Right lung (tissue), 10 donors: ENCODE measurements at places on chromosomes 5 and 9. TPM values are rescaled to one million over a fixed set of nuclear protein-coding genes. Genes with fewer than 3 reads are reported as not detected.

GRCh38 chr9:23543419-23543818, 282.6 kb downstream of the ELAVL2 start:
- no peak for DNase-seq

DNA sequence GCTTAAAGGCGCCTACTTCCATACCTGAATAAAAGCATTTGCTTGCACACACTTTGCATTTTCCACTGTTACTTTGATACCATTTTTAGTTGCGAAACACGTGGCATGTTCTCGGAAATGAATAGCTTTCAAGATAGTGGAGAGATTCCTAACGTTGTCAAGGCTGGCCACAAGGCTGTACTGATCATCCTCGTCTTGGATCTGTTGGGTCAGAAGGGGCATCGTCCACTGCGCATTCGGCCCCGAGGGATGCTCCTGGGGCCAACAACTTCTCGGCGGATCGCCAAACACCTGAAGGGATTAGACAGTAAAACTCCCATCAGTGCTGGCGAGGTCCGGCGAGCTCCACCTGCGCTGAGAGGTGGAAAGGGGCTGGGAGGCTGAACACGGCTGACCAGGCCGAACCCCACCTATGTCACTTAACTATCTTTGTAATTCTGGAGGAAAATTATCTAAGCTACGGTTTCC, 599 bp downstream of the RAD1 start:
- DNase-seq, result no peak

GRCh38 chr9:71774920-71775319, 6.6 kb upstream of the CEMIP2 start:
- no peak for DNase-seq

- DNase-seq, result no peak
Measured at GRCh38 chr5:14880688-14881087, 9.1 kb upstream of the ANKH start.

DNA sequence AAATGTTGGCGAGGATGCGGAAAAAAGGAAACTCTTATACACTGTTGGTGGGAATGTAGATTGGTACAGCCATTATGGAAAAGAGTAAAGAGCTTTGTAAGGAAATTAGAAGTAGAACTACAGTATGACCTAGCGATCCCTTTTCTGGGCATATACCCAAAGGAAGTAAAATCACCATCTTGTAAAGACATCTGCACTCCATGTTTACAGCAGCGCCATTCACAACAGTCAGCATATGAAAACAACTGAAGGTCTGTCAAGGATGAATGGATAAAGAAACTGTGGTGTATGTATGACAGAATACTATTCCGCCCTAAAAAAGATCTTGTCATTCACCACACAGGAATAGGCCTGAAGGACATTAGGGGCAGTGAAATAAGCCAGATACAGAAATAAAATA, 27.7 kb upstream of the SLC25A51 start:
- no peak for DNase-seq

GRCh38 chr5:42989190-42989589, 50.9 kb downstream of the ANXA2R start:
- DNase-seq, result no peak

GRCh38 chr5:93636837-93637236, 53.8 kb downstream of the NR2F1 start:
- no peak for DNase-seq

DNA sequence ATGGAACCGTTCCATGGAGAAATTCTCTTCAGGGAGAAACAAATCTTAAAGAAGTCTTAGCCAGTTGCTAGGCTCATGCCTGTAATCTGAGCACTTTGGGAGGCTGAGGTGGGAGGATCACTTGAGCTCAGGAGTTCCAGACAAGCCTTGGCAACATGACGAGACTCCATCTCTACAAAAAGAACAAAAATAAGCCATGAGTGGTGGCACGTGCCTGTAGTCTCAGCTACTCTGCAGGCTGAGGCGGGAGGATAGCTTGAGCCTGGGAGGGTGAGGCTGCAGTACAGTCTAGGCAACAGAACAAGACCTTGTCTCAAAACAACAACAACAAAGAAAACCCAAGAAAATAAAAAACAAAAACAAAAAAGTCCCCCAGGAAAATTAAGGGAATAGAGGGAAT, 8.2 kb downstream of the HSPB3 start:
- DNase-seq, result no peak

- DNase-seq, result no peak
Measured at GRCh38 chr5:137604348-137605095, 105.4 kb upstream of the SPOCK1 start.

DNA sequence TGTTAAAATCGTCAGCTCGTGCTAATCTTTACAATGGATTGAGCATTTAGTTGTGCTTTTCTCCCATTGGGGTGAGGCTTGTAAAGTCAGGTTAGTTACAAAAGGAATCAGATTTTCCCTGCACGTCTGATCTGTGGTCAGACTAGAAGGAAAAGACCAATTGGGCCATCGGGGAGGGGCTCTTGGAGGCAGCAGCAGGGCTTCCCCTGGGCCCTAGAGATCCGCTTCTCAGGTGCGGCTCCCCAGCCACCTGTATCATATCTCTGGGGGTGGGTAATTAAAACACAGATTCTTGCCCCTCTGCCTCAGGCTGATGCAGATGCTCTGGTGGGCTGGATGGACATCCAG, 200.3 kb downstream of the HSPA4 start:
- no peak for DNase-seq

GRCh38 chr5:113474100-113474728, 14.0 kb downstream of the MCC start:
- DNase-seq, result no peak

DNA sequence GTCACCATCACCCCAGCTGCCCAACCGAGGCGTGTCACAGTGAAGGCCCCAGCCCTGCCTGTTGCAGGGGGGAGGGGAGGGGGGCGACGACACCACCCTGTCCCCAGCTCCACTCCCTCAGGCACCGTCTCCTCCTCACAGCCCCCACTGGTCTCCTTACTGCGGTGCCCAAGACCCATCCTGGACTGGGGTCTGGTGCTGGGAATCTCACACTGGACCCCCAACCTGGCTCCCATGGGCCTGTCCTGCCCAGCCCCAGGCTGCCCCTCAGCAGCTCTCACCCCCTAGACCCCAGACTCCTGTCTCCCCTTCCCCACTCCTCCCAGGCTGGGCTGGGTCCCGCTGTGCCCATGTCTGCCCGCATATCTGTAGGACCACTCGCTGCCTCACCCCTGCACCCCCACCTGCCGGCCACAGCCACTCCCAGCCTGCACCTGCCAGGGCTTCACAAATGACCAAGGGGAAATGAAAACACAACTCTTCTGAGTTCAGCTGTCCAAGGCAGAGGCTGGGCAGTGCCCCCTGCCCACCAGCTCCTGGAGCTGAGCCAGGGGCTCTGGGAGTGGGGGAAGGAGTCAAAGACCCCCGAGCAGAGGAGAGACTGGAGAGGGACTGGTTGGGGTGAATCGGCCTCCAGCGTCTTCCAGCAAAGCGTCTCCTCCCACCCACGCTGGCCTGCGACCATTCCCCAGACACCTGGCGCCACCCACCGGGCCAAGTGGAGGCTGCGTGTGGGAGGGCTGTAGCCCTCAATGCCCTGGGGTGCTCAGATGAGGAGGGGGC, 32.6 kb upstream of the EGFL7 start:
- DNase-seq, result no peak

GRCh38 chr5:123105864-123106263, 16.8 kb downstream of the PRDM6 start:
- no peak for DNase-seq

GRCh38 chr5:96317945-96318344, 115.1 kb downstream of the PCSK1 start:
- DNase-seq, result no peak

- DNase-seq, result no peak
Measured at GRCh38 chr5:162256711-162257110, 189.1 kb downstream of the GABRG2 start.

DNA sequence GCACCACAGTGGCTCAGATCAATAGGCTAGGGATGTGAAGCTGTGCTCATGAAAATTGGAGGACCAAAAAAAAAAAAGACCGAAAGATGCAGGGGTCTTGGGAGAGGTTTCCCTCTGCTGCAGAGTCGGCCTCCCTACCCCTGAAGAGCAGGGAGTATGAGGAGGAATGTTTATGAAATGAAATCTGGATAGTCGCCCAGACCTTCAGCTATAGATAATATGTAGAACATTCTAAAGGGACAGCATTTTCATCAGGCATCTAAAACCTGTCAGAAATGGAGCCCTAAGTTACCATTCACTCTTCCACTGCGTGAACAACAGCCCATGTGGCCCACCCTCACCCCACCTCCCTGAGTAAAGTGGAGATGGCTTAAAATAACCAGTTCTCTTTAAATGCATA, 122.9 kb downstream of the TMEM174 start:
- no peak for DNase-seq

DNA sequence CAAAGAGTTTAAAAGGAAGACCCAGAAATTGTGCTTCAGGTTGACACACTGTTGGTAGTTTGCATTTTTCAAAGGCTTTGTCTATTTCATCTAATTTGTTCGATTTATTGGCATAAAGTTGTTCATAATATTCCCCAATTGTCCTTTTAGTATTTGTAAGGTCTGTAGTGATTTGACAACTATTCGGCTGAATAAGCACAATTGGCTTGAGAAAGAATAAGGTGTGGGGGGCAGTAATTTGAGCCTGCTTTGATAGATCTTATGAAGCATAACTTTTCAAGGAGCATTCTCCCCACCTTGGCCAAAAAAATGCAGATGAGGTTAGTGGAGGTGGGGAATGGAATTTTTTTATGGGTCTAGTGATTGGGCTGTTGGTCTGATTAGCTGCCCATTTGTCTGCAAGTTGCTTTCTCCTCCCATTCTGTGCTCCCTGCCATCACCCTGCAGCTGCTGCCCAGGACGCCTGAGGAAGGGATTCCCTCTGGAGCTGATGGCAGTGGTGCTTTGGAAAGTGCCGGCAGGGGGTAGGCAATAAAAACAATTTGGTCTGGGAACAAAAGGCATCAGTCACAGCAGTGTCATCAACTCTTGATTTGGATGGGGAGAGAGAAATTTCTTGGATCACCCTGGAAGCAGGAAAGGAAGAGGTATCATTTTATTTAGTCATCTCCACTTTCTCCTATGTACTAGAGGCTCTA, 26.6 kb downstream of the WNT8A start:
- DNase-seq, result no peak

DNA sequence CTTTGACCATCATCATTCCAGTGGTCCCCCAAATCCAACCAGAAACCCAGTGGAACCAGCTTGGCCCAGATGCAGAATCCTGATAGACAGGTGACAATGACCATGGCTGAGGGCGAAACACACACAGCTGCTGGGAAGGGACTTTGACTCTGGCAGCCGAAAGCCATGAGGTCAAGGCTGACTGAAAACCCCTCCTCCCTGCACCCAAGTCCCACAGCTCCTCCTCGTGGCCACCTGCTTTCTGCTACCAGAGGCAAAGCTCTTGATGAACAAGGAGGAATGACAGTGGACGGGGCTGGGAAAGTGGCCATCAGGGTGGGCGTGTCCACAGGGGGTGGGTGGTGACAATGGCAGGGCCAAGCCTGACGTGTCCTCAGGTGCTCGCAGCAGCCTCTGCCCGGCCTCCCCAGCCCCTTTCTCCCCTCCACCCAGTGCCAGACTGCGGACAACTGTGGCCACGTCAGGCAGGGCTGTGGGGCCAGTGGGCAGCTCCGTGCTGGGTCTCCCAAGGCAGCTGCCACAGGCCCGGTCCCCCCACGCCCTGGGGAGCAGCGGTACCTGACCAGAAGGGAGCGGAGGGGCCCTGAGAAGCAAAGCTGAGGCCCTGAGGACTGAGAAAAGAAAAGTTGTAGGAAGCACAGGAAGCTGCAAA, 30.8 kb upstream of the SARDH start:
- no peak for DNase-seq

GRCh38 chr9:128683340-128684064, 5.5 kb upstream of the SET start:
- no peak for DNase-seq

DNA sequence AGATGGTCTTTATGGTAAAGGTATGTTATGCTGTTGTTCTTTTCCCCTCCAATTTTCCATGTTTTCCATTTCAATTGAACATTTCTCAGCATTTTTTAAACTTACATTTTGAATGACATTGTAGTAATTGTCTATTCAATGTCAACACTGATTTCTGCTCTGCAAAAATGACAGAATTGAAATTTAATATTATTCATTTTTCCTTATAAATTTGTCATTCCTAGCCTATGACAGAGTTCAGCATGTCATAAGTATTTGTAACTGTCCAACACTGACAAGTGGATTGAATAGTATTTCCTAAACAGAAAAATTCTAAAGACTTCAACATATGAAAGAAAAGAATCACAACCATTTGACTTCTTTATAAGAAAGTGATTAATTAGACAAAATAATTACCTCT, 1478.3 kb upstream of the CDH6 start:
- no peak for DNase-seq

DNA sequence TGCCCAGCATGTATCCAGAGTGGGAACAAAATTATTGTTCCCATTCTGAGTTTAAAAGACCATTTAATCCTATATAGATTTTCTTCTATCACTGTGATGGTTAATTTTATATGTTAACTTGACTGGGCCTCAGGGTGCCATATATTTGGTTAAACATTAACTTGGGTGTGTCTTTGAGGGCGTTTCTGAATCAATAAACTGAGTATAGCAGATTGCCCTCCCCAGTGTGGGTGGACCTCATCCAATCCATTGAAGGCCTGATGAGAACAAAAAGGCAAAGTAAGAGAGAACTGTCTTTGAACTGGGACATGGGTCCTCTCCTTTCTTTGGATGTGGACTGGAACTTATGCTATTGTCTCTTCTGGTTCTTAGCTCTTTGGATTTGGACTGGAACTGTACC, 17.3 kb downstream of the RIOK2 start:
- no peak for DNase-seq

DNA sequence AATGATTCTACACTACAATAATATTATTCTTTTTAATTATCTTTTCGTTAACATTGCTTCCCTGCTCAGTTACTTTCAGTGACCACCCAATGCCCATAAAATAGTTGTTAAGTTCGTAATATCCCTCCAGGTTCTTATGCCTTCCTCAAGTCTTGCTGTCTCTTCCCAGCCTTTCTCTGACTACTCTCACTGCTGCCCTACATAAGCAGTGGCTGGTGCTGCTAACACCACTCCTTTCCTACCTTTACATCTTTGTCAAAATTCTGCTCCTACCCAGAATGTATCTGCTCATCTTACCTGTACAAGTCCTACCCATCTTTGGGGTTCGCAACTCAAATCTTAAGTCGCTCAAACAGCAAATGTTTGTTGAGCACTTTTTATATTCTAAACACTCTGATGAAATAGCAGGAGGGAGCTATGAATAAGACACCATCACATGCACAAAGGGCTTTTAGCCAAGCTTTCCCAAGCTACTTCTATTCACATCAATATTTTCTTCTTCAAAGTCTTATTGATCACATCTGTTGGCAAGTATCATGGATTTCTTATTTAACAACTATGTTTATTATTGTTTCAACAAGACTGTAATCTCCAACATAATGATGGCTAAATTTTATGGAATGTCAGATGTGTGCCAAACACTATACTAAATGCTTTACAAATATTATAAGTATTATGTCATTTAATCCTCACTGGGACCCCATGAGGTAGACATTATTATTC, 29.5 kb downstream of the SLC25A46 start:
- no peak for DNase-seq

GRCh38 chr9:88805217-88805943, 185.9 kb upstream of the S1PR3 start:
- no peak for DNase-seq

GRCh38 chr5:16574789-16575721, 41.7 kb downstream of the RETREG1 start:
- no peak for DNase-seq

GRCh38 chr5:34464829-34465228, 191.3 kb upstream of the RAI14 start:
- DNase-seq, result no peak

CD274 gene
- polyA plus RNA-seq, result 0.71 TPM

SPATA9 gene
- 1.3 TPM for polyA plus RNA-seq

NR5A1 gene
- polyA plus RNA-seq, result not detected

SLC6A18 gene
- not detected for polyA plus RNA-seq

COL5A1 gene
- 160 TPM for polyA plus RNA-seq

IFNA13 gene
- not detected for polyA plus RNA-seq

ACOT12 gene
- polyA plus RNA-seq, result 0.37 TPM
